Activated T-cell treated with anti-CD3 and anti-CD28 coated beads for 48 hours (primary cell): ENCODE measurements at places on chromosomes 3 and 15.

GRCh38 chr3:113536627-113537101 lies 4.3 kb downstream of the SIDT1 start:
- DNase-seq = no peak

GRCh38 chr3:166582236-166582635 lies 745.0 kb upstream of the BCHE start:
- DNase-seq = no peak

DNA sequence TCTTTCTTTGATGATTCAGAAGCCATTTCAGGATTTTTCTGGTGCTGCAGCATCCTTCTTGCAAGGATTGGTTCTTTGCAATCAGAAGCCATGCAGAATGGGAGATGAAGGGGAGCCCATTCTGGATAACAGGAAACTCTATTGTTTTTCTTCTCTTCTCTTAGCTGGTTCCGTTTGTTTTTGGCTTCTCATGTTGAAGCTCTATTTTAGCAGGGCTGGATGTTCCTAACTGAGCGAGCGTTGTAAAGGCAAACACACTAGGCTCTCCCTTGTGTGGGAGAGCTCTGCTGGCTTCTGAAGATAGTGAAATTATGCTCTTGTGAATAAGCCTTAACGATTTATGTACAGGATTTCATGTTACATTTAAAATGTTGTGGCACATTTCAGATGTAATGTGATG lies 8.3 kb downstream of the CACNA1D start:
- DNase-seq = no peak

- DNase-seq = no peak
These were observed 49.9 kb upstream of the FURIN start for GRCh38 chr15:90818251-90819210.
